ENCODE measurements at places on chromosomes 12 and 14. TPM values are rescaled to one million over a fixed set of nuclear protein-coding genes. Genes with fewer than 3 reads are reported as not detected.

Gene CRIP1
- 329 TPM for total RNA-seq

Gene ST8SIA1
- 11.1 TPM for total RNA-seq

Gene NPAS3
- total RNA-seq, result not detected

Gene RERG
- 0.20 TPM for total RNA-seq

Gene CDKN3
- total RNA-seq, result 1.7 TPM

Gene TMEM52B
- total RNA-seq, result not detected

Gene BEGAIN
- total RNA-seq, result 0.23 TPM

Gene NFKBIA
- 169 TPM for total RNA-seq

Gene KRT84
- not detected for total RNA-seq

Gene CPM
- 2.7 TPM for total RNA-seq

Gene TAS2R42
- total RNA-seq, result not detected

Gene HOXC13
- total RNA-seq, result not detected

Gene GPR132
- total RNA-seq, result 49.7 TPM

Gene GSC
- total RNA-seq, result 0.37 TPM

Gene KCNA5
- total RNA-seq, result not detected

Gene CLEC9A
- not detected for total RNA-seq

Gene MOK
- 0.77 TPM for total RNA-seq

Gene PLEKHD1
- 0.61 TPM for total RNA-seq

Gene A2M
- 4.9 TPM for total RNA-seq

Gene PDE3A
- total RNA-seq, result not detected

Gene RASAL1
- total RNA-seq, result 0.85 TPM

Gene AGAP2
- total RNA-seq, result 66.4 TPM

Gene E2F7
- 0.63 TPM for total RNA-seq

Gene FGD6
- 1.4 TPM for total RNA-seq

Gene MMP19
- total RNA-seq, result not detected

Gene SLC2A13
- 5.1 TPM for total RNA-seq

Gene DBX2
- not detected for total RNA-seq

Gene SCN8A
- 0.53 TPM for total RNA-seq

Gene NELL2
- total RNA-seq, result 212 TPM

Gene RNF212B
- not detected for total RNA-seq

Gene PIP4K2C
- total RNA-seq, result 25.9 TPM

Gene SCARB1
- 5.0 TPM for total RNA-seq

Gene KRT85
- total RNA-seq, result not detected

Gene EFS
- total RNA-seq, result 0.15 TPM

Gene OR11H6
- not detected for total RNA-seq
